ENCODE measurements at places on chromosomes 3 and 15.

DNA sequence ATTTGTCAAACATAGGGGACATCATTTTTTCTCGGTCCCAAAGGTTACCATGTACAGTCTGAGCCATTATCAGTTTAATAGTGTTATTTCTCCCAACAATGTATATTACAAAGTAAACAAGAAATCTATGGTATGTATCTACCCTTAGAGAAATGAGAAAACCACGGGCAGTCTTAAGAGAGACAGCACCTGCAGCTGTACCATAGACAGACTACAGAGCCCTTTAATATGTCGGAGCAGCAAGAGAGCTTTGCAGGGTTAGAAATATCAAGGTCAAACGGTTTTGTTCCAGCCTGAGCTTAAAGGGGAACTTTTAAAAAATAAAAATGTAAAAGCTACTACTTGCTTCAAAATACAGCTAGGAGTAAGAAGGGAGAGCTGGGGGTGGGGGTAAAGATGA is 53.2 kb downstream of the SH3BP5 start:
- no peak for DNase-seq

DNA sequence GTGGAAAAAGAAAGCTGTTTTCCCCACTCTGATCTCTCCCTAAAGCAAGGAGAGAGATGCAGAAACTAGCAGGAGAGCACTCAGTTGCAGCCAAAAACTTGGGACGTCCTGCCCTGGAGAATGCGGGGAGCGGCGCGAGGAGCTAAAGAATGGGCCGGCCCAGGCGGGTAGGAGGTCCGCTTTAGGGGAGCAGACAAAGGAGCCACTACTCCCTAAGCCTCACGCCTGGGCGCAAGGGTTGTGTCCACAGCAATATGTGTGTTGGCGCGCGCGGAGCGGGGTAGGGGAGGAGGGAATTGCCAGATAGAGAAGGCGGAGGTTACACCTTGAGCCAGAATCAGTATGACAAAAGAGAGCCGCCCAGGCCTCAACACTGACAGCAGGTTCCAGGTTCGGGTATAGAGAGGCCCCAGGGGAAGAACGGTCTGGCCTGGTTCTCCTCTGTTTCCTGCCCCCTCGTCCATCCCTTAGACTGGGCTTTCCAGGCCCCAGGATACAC is 2.9 kb downstream of the WNT5A start:
- DNase-seq, result no peak

DNA sequence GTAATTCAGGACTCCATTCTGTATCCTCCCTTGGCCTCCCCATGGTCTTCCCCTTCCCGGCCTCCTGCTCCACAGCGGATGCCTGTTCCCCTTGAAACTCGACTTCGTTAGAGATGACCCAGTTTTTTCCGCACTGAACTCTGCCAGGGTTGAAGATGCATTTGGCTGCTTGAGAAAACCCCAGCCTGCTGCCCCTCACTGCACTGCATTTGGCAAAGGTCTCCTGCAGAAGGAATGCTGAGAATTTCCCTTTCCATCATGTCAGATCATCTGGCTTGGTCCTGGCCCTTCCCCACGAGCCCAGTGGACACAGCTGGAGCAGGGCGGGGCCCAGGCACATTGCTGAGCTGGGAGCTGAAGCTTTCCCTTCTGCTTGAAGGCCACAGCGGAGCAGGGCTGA is 37.6 kb upstream of the RGMA start:
- DNase-seq, result no peak

- no peak for DNase-seq
Measured at GRCh38 chr3:111210866-111211564, 139.4 kb downstream of the NECTIN3 start.

GRCh38 chr3:53773021-53773436 is 73.2 kb downstream of the CHDH start:
- DNase-seq, result no peak

GRCh38 chr3:53420831-53421230 is 73.5 kb upstream of the DCP1A start:
- DNase-seq, result no peak

Data from NCI-H226 (cell line).